ENCODE measurements at places on chromosomes 1 and 21.

- DNase-seq = no peak
Measured at GRCh38 chr1:83849191-83850061, 149.5 kb downstream of the TTLL7 start.

DNA sequence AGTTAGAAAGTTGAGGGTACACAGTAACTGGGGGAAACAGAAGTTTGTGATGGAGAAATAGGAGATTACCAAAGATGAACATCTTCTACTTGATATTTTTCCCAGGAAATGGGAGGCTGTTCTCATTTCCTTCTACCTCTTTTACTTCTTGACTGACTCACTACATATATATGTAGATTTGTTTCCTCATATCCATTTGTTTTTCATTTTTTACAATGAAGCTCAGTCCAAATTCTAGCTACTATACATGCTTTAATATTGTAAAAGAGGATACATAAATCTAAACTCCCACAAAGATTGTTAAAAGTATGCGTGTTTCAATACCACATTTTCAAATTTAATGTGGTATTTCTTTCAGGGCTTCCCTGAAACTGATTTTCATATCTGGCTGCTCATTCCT, 366.6 kb upstream of the NCAM2 start:
- no peak for DNase-seq

GRCh38 chr1:201019321-201019977, 4.1 kb downstream of the KIF21B start:
- no peak for DNase-seq

DNA sequence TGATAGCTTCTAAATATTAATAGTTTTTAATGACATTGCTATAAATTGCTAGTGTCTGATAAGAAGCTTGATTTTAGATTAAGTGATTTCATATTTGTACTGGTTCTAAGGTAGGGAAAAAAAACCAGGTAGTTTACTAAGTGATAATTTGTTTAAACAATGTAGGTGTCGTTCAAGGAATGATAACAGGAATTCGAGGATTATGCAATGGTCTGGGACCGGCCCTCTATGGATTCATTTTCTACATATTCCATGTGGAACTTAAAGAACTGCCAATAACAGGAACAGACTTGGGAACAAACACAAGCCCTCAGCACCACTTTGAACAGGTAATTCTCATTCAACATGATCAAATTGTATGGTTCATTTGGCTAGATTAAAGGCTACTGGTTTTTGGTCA, 52.4 kb downstream of the SASS6 start:
- no peak for DNase-seq

GRCh38 chr1:220067269-220068204, 21.2 kb upstream of the EPRS1 start:
- no peak for DNase-seq

DNA sequence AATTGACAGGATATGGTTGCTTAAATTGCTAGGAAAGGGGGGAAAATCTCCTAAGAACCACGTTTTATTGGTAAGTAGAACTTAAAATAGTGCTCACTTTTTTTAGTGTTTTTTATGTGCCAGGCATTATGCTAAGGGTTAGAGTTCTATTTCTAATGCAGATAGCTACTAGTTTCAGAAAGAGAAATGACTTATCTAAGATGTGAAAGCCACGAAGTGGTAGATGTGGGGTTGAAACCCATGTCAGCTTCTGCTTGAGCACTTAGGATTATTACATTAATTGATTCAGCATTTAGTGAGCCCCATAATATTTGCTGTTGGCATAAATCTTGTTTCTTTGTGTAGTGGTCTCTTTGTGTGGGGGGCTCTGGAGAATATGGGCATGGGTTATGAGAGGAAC, 24.7 kb downstream of the CACHD1 start:
- no peak for DNase-seq

- no peak for DNase-seq
Measured at GRCh38 chr1:51926171-51926812, 47.8 kb upstream of the NRDC start.

- DNase-seq = no peak
Measured at GRCh38 chr1:109283748-109284600, 1.0 kb upstream of the PSRC1 start.

- DNase-seq = no peak
Measured at GRCh38 chr1:47196622-47197021, 6.8 kb upstream of the PDZK1IP1 start.

GRCh38 chr21:46540087-46540710, 64.7 kb downstream of the S100B start:
- no peak for DNase-seq

- DNase-seq = no peak
Measured at GRCh38 chr1:203359010-203359571, 8.2 kb upstream of the FMOD start.

GRCh38 chr1:206508956-206509355, 1.6 kb downstream of the RASSF5 start:
- no peak for DNase-seq

DNA sequence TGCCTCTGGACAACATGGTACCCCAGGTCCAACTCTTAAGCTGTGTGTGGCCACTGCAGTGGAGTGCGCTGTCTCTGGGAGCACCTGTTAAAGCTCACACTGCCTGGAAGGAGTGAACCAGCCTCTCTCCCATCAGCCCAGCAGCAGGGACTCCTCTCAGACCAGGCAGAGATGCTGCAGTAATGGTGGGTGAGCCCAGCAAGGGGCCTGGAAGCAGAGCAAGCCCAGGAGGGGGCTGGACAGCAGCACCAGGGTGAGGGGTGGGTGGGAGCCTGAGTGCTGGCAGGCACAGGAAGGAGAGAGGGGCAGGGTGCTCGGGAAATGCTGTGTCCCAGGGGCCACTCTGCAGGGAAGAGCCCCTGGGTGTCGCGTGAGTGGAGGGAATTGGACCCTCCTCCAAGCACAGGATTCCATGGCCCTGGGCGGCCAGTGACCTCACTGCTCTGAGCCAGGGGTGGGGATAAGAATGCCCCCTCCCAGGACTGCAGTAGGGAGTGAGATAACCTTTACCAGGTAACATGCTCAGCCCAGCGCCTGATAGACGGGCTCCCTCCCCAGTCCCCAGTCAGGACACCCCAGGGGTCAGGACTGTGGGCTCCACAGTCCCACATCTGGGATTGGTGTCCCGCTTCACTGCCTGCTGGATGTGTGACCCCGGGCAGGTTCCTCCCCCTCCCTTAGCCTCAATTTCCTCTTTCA, 313.1 kb downstream of the MATN1 start:
- no peak for DNase-seq

DNA sequence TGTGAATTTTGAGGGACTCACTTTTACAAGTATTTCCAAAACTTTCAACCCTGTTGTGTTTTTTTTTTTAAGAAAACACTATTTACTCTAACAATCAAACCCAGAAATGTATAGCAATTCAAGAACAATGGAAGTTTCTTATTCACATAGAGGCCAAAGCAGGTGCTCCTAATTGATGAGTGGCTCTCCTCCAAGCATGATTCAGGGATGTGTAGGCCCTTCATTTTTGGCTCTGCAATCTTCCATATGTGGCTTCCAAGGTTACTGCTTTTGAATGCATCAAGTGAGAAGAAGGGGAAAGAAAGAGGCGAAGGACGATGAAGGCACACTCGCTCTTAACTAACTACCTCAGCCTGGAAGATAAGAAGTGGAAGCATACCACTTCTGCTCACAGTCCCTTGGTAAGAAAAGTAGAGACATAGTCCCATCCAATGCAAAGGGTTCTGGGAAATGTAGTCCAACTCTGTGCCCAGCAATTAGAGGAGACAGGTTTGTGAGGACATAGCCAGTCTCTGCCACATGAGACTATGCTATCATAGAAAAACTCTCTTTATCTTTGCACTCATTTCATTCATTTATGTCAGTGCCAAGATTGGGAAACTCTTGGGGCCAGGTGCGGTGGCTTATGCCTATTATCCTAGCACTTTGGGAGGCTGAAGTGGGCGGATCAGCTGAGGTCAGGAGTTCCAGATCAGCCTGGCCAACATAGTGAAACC, 46.0 kb downstream of the OPTC start:
- DNase-seq = no peak

GRCh38 chr1:233460692-233461091, 133.2 kb downstream of the MAP3K21 start:
- no peak for DNase-seq

DNA sequence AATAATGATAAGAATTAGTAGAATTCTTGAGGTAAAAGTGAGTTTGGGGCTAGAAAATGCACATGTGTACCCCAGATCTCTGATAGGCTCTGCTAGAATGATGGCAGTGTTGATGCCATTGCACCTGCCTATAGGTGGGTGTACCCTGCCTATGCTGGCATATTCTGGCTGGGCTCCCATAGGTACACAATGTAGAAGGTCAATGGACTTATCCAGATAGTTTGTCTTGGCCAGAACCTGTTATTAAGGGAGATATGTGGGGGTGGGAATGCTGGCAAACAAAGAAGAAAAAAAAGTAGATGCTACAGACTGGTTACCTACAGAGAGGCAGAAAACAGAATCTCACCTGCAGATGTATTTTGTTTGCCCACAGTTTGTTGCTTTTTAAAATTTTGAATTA, 14.1 kb upstream of the KLHDC8A start:
- DNase-seq = no peak

- DNase-seq = no peak
Measured at GRCh38 chr1:111334169-111334568, 43.5 kb downstream of the CHIA start.

GRCh38 chr1:160706526-160707235, 4.9 kb downstream of the CD48 start:
- DNase-seq = no peak

GRCh38 chr1:47871799-47872353, 125.3 kb downstream of the TRABD2B start:
- DNase-seq = no peak

DNA sequence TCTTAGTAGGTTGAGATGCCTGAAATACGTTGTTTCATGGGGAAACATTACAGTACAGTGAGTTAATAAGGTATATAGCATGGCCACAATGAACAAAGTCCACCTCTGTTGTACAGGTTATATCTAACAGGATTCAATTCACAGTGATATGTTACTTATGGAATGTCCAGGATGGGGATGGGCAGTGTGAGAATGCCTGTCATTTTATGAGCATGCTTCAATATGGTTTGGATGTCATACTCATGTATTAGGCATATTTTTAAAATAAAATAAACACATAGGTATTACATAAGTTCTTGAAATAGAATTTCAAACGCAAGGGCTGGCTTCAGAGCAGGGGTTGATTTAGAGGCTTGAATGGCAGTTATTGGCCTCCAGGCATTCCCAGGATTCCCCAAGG, 6.1 kb upstream of the PHLDA3 start:
- DNase-seq = no peak
